Activated gamma-delta T cell treated with anti-CD3 and anti-CD28 coated beads, Interleukin-2, amount 50 U/mL, for 16 hours (primary cell): ENCODE measurements at places on chromosomes 4 and X.

- peak; percentile 22 for DNase-seq
Measured at GRCh38 chrX:48468247-48468671, 1.8 kb downstream of the SLC38A5 start.

DNA sequence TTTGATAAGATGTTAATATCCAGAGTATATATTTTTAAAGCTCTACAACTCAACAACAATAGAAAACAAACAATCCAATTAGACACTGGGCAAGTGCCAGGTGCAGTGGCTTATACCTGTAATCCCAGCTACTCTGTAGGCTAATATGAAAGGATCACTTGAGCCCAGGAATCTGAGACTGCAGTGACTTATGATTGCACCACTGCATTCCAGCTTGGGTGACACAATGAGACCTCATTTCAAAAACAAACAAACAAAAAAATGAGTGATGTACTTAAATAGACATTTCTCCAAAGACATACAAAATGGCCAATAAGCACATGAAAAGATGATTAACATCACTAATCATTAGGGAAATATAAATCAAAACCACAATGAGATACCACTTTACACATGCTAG lies 356.8 kb upstream of the PCDH10 start:
- no peak for DNase-seq

GRCh38 chr4:40515037-40515397 lies 114.6 kb downstream of the RBM47 start:
- DNase-seq = no peak

DNA sequence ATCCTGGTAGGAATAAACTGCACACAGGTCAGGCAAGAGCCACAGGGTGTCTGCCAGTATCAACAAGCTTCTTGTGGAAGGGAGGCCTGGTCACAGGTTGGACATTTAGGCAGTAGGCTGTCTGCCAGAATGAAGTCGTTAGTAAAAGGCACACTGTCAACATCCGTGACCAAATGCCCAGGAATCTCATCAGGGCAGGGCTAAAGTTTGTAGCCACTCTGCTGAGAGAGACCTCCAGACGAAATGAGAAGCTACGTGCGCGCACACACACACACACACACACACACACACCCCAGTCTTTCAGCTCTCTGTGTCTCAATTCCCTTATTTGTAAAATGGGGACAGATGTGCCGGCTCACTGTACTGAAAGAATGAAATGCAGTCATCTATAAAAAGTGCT lies 408.7 kb upstream of the ZFP42 start:
- DNase-seq = no peak

DNA sequence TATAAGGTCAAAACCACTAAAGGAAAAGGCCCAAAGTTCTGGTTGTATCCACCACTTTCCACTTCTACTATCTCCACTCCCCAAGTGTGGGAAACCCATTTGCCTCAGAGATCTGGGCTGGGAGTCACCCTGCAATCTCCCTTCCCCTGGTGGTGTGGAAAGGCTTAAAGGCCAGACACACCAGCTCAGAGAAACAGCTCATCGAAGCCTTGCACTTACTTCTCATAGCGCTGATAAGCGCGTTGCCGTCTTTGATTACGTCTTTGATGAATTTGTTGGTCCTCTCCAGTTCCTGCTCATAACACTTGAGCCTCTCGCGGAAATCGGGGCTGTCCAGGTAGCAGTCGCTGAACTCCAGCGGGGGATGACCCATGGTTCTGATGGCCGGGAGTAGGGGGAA lies 647 bp downstream of the OPHN1 start:
- no peak for DNase-seq

DNA sequence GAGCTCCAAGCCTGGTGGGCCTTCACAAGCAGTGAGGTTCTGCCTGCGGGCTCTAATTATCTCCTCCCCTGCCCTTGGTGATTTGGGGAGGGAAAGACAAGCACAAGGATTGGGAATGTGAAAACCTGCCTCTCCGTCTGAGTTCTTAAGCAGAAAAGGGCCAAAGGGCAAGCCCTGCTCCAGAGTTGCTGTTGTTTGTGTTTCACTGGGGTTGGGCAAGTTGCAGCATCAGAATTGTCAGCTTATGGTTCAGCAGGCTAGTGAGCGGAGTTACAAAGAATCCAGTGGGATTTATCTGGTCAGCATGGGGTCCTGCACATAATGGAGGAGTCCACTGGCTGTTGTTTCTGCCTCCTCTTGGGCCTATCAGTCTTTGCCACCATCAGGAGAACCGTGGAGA lies 60.5 kb downstream of the NHS start:
- DNase-seq = no peak

DNA sequence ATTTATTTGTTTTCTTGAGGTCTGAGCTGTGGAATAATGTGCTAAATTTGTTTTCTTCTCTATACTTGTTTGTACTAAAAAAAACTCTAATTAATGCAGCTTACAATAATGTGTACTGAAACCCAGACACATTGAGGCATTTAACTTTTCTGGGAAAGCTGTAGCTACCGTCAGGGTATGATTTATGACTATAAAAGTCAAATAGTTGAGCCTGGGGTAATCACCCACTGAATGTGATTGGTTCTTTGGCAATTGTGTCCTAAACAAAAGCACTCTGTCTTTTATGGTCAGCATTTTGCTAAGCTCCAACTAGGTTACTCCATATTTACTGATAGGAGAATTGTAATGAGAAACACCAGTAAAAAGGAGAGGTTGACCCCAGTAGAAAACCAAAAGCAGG lies 65.9 kb upstream of the CBLL2 start:
- DNase-seq = no peak

GRCh38 chr4:168908851-168909273 lies 101.2 kb downstream of the CBR4 start:
- no peak for DNase-seq

- DNase-seq = no peak
Measured at GRCh38 chr4:37865450-37865849, 25.4 kb upstream of the TBC1D1 start.

- DNase-seq = no peak
Measured at GRCh38 chr4:145665773-145666172, 14.2 kb upstream of the C4orf51 start.

DNA sequence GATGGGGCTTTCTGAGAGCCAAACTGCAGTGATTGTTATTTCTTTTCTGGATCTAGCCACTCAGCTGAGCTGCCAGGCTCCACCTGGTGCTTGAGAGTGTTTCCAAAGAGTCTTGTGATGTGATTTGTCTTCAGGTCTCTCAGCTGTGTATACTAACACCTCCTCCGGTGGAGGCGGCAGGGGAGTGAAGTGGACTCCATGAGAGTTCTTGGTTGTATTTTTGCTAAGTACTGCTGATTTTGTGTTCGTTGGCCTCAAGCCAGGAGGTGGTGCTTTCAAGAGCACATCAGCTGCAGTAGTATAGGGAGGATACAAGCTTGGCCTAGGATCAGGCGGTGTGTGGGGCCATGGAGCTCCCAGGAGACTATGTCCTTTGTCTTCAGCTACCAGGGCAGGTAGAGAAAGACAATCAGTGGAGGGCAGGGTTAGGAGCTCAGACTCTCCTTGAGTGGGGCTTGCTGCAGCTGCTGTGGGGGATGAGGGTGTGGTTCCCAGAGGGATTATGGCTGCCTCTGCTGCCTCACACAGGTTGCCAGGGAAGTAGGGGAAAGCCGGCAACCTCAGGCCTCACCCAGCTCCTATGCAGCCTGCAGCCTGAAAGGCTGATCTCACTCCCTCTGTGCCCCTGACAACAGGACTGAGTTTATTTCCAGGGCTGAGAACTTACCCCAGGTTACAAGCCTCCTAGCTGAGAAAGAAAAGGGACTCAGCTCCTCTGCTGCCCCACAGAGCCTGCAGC lies 62.4 kb downstream of the NPFFR2 start:
- no peak for DNase-seq

DNA sequence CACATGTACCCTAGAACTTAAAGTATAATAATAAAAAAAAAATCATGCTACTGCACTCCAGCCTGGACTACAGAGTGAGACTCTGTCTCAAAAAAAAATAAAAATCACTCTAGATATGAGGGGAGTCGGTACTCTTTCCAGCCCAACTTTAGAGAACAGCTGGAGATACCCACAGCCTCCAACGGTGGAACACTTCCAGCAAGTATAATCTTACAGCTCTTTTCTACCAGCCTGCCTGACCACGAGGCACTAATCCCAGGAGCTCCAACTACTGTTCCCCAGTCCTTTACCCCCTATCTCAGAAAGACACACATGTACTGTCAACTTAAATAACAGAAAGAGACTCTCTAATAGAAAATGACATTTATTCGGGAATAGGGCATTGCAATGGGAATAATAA lies 46.8 kb downstream of the STEEP1 start:
- DNase-seq = no peak

GRCh38 chr4:55117511-55117910 lies 7.9 kb downstream of the KDR start:
- no peak for DNase-seq

GRCh38 chr4:1793940-1794808 lies 1.1 kb downstream of the FGFR3 start:
- DNase-seq = no peak
